ENCODE measurements at places on chromosomes 4 and X.

- peak; percentile 44 for DNase-seq
These were observed 135.3 kb upstream of the MID1 start for GRCh38 chrX:10755439-10756334.

GRCh38 chr4:54556051-54556450, 101.7 kb upstream of the KIT start:
- DNase-seq = no peak

GRCh38 chrX:69361311-69361845, 142.7 kb upstream of the NALF2 start:
- DNase-seq = peak; percentile 57

DNA sequence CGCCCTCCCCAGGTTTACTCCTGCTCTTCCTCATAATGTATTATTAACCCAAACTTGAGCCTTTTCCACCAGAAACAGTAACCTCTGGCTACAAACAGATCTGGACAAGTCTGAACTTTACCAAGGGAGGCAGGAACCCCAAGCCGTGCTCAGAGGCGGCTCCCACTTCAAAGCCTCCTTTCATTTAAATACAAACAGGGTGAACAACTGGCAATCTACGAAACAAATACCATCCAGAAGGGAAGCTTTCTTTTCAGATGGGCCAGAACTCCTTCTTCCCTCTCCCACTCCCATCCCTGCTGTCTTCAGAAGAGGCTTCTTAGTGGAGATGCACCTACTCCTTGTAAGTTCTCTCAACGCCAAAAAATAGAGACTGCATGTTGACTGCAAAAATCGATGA, 2.1 kb upstream of the GPC4 start:
- no peak for DNase-seq

GRCh38 chr4:138542191-138542776, 300.1 kb upstream of the SLC7A11 start:
- no peak for DNase-seq

DNA sequence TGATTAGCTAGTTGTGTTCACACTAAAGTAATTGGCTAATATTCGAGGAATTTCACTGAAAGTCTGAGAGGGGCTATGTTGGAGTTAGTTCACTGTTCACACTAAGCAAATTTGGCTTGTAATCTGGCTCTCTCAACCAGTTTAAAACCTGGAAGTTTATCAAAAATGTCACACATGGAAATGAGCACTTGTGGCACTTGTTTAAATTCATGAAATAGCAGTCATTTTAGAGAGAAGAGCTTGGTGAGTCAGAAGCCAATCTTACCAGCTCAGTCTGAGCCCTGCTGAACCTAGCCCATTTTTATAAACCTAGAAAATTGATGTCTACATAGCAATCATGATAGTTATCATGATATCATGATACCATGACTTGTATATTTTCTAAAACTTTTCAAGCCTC, 90.7 kb upstream of the JADE1 start:
- DNase-seq = peak; percentile 68

DNA sequence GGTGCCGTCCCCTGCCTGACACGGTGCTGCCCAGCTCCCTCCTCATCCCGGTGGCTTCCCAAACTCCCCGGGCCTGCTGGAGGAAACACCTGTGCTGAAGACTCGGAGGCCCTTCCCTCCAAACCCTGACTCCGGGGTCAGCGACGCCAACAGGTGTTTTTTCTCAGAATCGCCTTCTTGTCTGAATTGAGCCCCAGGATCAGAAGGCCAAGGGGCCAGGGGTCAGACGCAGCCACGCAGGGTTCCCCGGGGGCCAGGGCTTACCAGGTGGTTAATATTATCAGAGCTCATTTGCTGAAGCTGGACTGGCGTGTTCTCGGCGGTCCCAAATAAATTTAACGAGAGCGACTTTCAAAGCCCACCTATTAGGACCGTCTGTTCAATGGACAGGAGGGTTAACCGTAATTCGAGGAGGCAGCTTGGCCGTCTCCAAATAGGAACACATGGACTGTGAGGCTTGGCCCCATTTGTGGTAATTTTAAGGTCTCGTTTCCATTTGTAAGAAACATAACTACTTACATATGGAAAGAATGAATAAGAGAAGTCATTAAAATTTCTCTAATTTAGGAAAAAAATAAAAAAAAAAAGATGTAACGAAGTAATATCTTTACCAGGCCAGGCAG, 239.3 kb downstream of the CRLF2 start:
- no peak for DNase-seq

GRCh38 chr4:27716693-27717430, 856.2 kb downstream of the STIM2 start:
- DNase-seq = no peak

DNA sequence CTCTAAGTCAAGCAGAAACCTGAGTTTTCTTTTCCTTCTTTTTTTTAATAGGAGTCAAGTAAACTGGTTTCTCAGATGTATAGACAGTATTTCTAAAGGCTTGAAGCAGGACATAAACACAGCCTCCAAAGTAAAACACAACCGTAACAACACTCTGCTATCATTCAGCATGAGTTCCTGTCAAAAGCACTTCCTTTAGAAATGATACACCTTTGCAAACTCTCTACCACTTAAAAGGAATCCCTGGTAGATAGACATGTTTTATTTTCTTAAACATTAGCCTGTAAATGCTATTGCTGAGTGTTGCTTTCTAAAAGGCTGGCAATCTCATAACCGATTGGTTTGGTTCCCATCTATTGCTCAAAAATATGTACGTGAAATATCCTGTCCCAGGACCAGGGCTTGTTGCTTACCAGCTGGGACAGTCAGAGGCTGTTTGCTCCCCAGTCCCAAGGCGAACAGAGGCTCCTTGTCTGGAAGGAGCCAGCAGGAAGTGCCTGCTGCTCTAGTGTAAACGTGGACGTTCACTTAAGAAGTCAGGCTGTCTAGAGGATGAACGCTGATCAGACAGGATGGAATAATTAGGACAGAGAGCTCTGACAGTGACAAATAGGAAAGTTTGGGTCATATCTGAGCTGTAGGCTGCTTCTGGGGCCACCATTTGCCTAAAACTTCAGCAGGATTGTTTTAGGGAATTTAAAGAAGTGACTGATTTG, 173.9 kb upstream of the KLF3 start:
- DNase-seq = no peak

- no peak for DNase-seq
These were observed 968.2 kb downstream of the STIM2 start for GRCh38 chr4:27828843-27829242.

DNA sequence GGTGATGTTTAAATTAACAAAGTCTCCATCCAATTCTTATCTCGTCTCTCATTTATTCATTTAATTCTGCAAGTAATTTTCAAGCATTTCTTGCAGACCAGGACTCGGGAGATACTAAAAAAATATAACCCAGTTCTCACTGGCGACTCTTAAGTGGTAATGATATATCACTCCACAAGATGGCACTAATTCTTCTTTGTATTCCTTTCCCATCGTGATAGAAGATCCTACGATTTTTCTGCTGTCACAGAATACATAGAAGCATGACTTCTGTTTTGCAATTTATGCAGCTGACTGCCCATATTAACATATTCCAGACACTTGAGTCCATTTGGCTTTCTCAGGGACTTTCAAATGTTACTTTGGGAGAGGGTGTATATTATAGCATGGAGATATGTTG, 64.0 kb upstream of the FGF13 start:
- DNase-seq = peak; percentile 16

DNA sequence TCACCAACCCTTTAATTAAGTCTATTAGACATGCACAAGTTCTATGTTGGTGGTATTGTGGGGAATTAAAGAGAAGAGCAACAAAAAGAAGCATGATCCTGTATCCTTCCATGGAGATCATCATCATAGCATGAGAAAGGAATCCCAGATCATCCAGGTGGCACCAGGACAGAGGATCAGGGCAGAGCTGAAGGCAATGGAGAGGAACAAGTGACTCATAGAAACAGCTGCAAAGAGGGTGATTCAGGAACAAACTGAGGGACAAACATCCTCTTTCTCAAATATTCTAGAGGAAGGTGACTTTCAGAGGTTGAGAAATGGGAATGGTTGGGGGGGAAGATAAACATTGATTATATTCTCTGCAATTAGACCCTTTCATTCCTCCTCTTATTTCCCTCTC, 105.5 kb upstream of the OTUD4 start:
- DNase-seq = no peak

- DNase-seq = no peak
These were observed 48.5 kb upstream of the ARMCX2 start for GRCh38 chrX:101708163-101708562.

DNA sequence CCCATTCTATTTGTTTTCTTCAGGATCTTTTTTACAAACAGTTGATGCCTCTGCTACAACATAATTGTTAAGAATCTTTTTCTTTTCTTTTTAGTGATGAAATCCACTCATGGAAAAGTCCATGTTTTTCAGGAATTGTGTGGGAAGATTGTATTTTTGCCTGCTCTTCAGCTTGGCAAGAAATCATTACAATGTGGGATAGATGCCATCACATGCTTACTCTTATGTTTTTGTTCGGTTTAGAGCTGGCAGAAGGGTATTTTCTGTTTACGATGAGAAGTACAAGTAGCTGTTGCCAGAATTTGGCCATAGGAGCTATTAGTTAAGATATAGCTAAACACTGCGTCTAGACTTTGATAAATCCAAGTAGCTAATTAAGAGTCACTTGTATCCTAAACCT, 2585.3 kb downstream of the ARAP2 start:
- DNase-seq = no peak

DNA sequence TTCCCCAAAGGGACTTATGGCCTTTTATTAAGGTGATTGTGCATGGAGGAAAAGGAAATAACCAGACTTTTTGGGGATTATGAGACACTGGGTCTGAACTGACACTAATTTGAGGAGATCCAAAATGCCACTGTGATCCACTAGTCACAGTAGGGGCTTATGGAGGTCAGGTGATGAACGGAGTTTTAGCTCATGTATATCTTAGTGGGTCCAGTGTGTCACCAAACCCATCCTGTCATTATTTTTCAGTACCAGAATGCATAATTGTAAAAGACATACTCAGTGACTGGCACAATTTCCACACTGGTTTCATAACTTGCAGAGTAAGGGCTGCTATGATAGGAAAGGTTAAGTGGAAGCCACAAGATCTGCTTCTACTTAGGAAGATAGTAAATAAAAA, 131.3 kb downstream of the RTL3 start:
- no peak for DNase-seq

- peak; percentile 80 for DNase-seq
These were observed 76.2 kb upstream of the CD99 start for GRCh38 chrX:2614911-2615310.

GRCh38 chr4:96099031-96099430, 259.1 kb downstream of the PDHA2 start:
- DNase-seq = no peak

DNA sequence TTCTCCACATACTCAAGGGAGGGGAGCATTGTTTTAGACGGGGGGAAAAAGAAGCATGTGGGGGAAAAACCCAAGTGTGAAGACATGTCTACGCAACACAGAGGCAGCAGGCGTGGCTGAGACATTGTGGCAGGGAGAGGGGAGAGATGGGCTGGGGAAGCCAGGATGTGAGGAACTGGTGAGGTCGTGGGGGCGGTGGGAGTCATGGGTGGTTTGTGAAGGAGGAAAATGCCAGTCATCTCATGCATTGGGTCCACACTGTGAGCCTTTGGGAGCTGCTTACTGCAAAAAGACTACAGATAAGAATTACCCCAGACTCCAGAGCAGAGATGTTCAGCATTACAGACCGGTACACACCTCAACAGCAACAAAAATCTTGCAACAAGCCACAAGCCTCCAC, 2.1 kb downstream of the JAKMIP1 start:
- DNase-seq = no peak

DNA sequence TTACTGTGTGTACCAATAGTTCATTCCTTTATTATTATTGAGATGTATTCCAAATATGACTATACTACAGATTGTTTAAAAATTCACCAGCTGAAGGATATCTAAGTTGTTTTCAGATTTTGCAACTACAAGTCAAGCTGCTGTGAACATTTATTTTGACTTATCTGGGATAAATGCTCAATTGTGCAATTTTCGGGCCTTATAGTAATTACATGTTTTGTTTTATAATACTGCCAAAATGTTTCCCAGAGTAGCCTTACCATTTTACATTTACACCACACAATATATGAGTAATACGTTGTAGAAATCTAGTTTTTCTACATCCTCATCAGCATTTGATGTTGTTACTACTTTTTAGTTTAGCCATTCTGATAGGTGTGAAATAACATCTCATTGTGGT, 179.6 kb downstream of the ANTXR2 start:
- no peak for DNase-seq

- DNase-seq = no peak
These were observed 228.9 kb downstream of the AFAP1 start for GRCh38 chr4:7710576-7711306.

DNA sequence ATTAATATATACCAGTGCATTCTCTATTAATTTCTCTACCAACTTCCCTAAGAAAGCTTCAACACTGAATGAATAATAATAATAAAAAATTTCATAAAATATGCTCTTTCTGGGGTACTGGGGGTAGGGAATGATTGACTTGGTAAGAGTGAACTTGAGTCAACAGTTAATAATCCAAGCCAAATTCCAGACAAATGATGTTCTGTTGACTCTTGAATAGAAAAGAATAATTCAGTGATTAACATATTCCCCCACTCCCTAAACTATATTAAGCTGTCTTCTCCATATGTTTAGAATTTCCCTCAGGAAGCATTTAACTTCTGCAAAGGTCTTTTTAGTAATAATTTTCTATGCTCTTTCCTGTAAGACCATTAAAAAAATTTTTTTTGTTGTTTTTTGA, 12.3 kb downstream of the PGRMC2 start:
- no peak for DNase-seq

DNA sequence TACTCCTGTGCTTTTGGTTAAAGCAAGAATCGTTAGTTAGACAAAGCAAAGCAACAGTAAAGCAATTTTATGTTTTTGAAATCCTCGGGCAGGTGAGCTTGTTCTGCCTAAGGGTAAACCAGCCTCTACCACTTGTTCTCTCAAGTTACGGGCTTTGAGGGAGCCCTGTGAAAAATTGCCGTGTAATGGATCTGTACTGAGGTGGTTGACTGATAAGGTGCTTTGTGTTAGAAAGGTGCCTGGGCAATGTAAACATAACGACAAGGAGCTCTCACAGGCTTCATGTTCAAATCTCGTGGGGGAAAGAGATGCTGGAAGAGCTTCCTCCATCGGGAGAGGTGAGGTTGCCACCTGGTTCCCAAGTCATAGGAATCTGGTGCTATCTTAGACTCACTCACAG, 111.8 kb downstream of the TRAPPC11 start:
- DNase-seq = no peak

- DNase-seq = no peak
These were observed 131.3 kb downstream of the ARHGAP10 start for GRCh38 chr4:147863111-147863747.

- no peak for DNase-seq
These were observed 24.0 kb downstream of the BTC start for GRCh38 chr4:74770226-74770910.

DNA sequence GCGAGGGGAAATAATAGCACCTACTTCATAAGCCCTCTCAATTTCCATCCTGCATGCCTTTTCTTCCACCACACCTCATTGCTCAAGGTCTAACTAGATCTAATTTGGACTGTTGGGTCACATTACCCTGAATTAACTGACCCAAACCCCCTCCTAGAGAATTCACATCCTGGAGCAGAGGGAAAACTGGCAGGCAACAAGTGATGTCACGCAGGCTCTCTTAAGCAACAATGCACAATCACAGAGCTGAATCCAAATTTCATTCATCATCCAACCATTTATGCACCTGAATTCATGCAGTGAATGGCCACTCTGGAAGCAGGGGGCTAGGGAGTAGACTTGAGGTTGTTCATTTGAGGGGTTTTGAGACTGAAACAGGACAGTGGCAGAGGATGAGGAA, 107.7 kb upstream of the HUWE1 start:
- DNase-seq = no peak

- no peak for DNase-seq
These were observed 529.1 kb upstream of the PCDH10 start for GRCh38 chr4:132619968-132620367.

- no peak for DNase-seq
These were observed 18.6 kb upstream of the ARSJ start for GRCh38 chr4:113998079-113998478.

Data from GM04503 (cell line).